ENCODE measurements at places on chromosomes 4 and X.

- no peak for DNase-seq
Measured at GRCh38 chr4:162770761-162771490, 395.8 kb downstream of the NAF1 start.

DNA sequence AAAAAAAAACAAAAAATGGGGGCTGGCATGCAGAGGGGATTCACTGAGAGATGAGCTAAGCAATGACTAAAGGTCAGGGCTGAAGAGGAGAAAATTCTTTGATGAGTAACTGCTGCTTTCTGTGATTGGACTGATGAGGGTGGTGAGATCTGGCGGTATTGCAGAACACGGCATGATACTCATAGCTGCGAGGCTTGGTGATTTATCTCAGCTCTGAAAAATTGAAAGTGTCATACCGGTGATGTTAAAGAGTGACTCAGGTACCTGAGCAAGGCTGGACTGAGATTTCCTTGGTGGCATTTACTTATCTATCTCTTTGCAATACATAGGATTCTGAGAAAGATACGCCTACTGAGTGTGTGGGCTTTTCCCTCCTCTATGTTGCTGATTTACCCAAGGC lies 204.1 kb upstream of the DDX53 start:
- no peak for DNase-seq

GRCh38 chr4:88940506-88940905 lies 116.5 kb downstream of the FAM13A start:
- no peak for DNase-seq

GRCh38 chrX:100975212-100975611 lies 5.7 kb downstream of the ARL13A start:
- DNase-seq = no peak

GRCh38 chr4:84063619-84064018 lies 435.5 kb downstream of the NKX6-1 start:
- DNase-seq = no peak

DNA sequence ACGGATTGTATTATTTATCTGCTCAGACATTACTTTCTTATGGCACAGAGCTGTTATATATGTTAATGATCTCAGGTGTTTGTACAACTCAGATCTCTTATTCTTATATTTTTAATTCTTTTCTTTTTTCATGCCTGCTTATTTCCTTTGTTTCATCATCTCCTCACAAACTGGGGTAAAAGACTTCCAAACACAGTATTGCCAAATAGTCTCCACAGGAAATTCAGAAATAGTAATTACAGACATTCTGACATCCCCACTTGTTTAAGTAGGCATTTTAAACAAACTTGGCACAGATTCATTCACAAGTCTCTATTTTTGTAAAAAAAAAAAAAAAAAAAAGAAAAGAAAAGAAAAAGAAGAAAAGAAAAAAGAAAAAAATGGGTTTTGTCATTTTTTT lies 129.7 kb upstream of the USP38 start:
- DNase-seq = no peak
